ENCODE measurements at places on chromosomes 3 and 15.

DNA sequence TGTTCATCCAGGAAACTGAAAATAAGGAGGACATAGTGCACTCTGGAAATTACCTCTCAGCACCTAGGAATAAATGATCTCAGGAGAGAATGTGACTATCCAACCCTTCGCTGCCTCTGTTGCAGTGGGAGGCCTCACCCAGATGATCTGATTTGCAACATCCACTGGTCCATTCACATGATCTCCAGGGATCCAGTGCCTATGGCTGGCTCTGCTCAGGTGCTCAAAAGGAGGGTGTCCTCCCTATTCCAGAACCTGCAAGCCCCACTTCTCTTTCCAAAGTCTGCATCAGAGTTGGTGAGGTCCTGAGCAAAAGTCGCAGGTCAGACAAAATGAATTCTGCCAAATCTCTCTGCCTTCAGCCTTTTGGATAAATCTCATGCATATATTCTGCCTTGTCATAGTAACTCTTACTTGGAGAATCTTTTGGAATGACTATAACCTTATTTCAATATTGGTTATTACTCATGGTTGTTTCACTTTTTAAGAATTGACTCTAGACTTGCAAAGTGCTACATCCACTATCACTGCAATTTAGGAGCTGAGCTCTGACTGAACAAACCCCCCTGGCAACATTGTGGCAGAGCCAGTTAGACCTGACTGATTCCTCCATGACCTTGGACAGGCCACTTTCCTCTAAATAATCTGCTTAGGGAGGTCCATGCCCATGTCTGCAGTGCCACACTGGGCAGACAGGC is 295.1 kb downstream of the EPHB1 start:
- H3K27ac ChIP-seq = no peak overlapping the region
- peak; percentile 3 for DNase-seq
- H3K36me3 ChIP-seq = no peaks in the 10 kb centered on the region
- no peaks in the 10 kb centered on the region for H3K4me1 ChIP-seq

- H3K4me3 ChIP-seq = no peak overlapping the region
- no peaks in the 10 kb centered on the region for H3K27me3 ChIP-seq
- H3K27ac ChIP-seq = no peak overlapping the region
- peaks cover 6% of the 10 kb centered on the region for H3K4me1 ChIP-seq
These were observed 481 bp downstream of the MASP1 start for GRCh38 chr3:187291001-187291511.

DNA sequence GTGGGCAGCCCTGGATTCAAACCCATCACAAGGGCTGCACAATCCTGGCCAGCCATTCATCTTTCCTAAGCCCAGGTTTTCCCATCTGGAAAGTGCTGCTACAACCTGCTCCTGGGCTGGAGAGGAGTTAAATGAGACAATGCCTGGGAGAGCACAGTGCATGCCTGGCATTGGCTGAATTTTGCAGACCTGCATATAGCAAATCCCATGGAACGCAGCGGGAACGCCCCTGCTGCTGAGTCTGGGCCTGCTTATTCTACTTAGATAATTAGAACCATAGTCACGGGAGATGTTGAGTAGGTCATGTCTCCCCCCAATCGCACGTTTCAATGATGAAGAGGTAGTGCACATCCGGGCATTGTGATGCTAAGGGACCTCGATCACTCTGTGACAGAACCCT is 46.6 kb downstream of the ABTB1 start:
- no peaks in the 10 kb centered on the region for H3K4me1 ChIP-seq
- peak; percentile 6 for DNase-seq
- no peak overlapping the region for H3K4me3 ChIP-seq
- no peaks in the 10 kb centered on the region for H3K36me3 ChIP-seq
- H3K27me3 ChIP-seq = no peaks in the 10 kb centered on the region

GRCh38 chr15:35256551-35256950 is 171.5 kb upstream of the NANOGP8 start:
- H3K36me3 ChIP-seq = no peaks in the 10 kb centered on the region
- H3K4me3 ChIP-seq = no peak overlapping the region
- no peak for DNase-seq
- H3K27me3 ChIP-seq = no peaks in the 10 kb centered on the region
- no peak overlapping the region for H3K27ac ChIP-seq

DNA sequence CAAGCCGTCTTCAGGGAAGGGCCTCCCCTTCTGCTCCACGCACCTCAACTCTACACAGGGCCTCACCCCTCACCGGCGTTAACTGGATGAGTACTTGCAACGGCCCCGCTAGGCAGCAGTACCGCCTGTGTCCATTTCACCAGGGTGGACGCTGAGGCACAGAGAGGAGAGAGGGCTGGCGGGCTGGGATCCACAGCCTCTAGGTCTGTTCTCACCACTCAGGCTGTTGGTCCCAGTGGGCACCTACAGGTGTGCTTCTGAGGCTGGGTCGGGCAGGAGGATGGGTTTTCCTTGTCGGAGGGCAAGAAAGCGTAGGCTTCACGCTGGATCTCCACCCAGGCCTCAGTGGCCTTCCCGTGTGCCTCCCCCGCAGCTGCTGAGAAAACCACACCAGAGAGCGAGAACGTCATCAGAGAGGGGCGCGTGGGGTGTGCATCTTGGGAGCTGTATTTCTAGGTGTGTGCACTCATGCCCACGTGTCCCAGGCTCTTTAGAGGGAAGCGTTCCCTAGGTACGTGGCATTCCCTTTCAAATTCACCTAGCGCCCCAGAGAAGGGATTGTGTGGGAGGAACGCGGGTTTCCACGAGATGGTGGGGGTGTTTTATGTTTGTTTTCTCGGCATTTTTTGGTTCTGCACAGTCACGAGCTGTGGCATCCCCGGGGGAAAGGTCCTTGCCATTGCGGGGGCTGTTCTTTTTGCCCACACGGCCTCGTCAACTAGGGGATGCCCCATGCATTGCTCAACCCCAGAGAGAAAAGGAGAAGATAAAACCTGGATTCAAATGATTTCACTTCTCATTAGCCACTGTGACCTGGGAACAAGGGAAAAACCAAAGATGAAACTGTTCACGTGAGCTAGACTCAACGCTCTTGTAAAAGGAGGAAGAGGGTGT is 67.7 kb downstream of the MGLL start:
- H3K4me1 ChIP-seq = no peaks in the 10 kb centered on the region
- H3K36me3 ChIP-seq = no peaks in the 10 kb centered on the region
- H3K27me3 ChIP-seq = no peaks in the 10 kb centered on the region
- H3K27ac ChIP-seq = no peak overlapping the region

- no peaks in the 10 kb centered on the region for H3K4me1 ChIP-seq
- H3K27ac ChIP-seq = no peak overlapping the region
- H3K27me3 ChIP-seq = no peaks in the 10 kb centered on the region
- no peak overlapping the region for H3K4me3 ChIP-seq
These were observed 251.0 kb downstream of the FAM43A start for GRCh38 chr3:194936659-194937058.

DNA sequence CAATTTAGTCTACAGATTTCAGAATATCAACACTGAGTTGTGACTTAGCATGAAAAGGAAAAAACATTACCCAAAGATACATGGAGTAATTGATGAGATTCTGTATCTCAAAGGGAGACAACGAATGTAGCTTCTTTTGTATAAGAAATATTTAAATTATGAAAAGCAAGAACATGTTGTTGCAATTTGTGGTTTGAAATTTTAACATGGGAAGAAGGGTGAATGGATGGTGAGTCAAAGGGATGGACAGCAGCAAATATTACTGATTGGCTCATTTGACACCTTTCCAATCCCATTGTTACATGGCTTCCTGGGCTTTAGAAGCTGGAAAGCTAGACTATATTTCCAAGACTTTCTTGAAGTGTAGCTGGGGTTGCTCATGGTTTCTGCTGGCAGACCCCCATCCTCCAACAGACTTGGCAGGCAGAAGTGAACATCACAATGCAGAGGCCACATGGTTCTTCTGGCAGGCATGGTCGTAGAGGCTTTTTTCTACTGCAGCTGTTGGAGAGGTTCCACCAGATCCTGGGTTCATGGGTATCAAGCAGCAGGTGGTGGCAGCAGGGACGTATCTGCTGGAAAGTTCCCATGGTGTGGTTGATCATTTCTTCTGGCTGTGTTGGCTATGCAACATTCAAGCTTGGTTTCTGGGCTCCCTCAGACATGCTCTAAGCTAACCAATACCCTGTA is 47.2 kb upstream of the KPNA4 start:
- no peak overlapping the region for H3K27ac ChIP-seq
- H3K36me3 ChIP-seq = no peaks in the 10 kb centered on the region
- H3K27me3 ChIP-seq = no peaks in the 10 kb centered on the region
- DNase-seq = no peak
- no peak overlapping the region for H3K4me3 ChIP-seq
- peaks cover 2% of the 10 kb centered on the region for H3K4me1 ChIP-seq

- H3K27ac ChIP-seq = no peak overlapping the region
- H3K4me3 ChIP-seq = no peak overlapping the region
- DNase-seq = no peak
- H3K27me3 ChIP-seq = peaks cover 2% of the 10 kb centered on the region
- H3K4me1 ChIP-seq = no peaks in the 10 kb centered on the region
- no peaks in the 10 kb centered on the region for H3K36me3 ChIP-seq
These were observed 14.2 kb downstream of the RHCG start for GRCh38 chr15:89482139-89482538.

GRCh38 chr3:123947482-123947881 is 13.5 kb downstream of the CCDC14 start:
- H3K4me1 ChIP-seq = no peaks in the 10 kb centered on the region
- H3K36me3 ChIP-seq = peaks cover 21% of the 10 kb centered on the region
- no peak for DNase-seq
- H3K4me3 ChIP-seq = no peak overlapping the region
- no peaks in the 10 kb centered on the region for H3K27me3 ChIP-seq
- H3K27ac ChIP-seq = no peak overlapping the region

Measured in trophoblast cell (in vitro differentiated cells and primary cell).